Lung (tissue), 17 donors: ENCODE measurements at places on chromosomes 1 and 21.

DNA sequence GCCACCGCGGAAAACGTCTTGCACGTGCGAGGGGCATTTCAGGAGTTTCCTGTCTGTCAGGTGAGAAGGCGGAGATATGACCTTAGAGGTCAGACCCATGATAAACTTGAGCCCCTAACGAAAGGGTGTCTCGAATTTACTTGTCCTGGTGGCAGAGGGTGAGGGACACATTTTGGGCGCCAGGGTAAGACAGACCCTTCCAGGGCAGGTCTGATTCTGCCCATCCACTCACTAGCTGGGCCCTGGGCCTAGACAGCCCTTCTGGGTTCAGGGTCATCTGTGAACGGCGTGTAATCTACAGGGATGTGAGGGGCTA is 395 bp upstream of the CSRP1 start:
- DNase-seq: no peak

- no peak for DNase-seq
Observed at GRCh38 chr1:189851806-189852367, 625.8 kb downstream of the BRINP3 start.

- no peak for DNase-seq
Observed at GRCh38 chr1:116990612-116991151, 10.9 kb upstream of the CD101 start.

- no peak for DNase-seq
Observed at GRCh38 chr21:31647650-31648049, 11.8 kb upstream of the SOD1 start.

DNA sequence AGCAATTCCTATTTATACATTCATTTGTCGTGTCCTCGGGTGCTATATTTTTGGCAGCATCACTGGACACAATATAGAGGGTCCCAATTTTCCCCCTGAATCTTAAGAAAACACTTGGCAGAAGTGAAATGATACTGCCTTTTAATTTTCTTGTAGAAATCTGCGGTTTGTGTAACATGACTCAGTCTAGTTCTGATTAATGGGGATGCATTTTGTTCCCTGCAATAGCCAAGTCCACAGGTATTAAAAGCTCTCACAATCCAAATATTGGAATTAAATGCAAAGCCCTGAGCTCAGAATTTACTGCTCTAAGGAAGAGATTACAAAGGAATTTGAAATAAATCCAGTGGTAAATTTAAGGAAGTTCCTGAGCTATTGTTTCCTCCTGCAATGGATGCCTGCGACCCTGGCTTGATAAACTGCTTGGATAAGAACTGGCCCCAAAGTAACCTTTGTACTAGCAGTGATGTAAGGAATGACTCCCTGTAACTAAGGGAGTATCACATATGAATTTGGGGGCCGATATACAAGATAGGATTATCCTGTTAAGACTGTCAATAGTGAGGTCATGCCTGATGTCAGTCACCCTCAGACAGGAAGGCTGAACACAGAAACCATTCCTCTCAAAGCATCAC is 349.7 kb upstream of the C1orf87 start:
- DNase-seq: no peak

DNA sequence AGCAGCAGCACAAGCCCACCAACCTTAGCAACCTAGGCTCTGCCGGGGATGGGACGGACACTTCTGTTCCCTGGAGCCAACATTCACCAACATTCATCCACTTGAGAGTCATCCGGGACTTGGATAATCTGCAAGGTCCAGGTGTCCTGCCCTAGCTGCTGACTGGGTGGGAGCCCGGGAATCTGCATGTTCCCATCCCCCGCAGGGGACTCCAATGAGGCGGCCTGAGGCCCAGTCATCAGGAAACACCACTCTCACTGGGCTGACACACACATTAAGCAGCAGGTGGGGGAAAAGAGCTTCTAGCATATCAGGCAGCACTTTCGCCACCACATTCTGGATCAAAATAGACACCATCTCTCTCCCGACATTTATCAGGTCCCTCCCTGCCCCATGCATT is 38.4 kb upstream of the CCSAP start:
- no peak for DNase-seq
